Bronchial epithelial cell (primary cell): ENCODE measurements at places on chromosomes 13 and 19.

- no peak for DNase-seq
Observed at GRCh38 chr13:113072376-113072775, 33.2 kb upstream of the F7 start.

GRCh38 chr13:113394339-113394640 lies 30.4 kb upstream of the GRTP1 start:
- no peak for DNase-seq

GRCh38 chr19:10670876-10671804 lies 17.0 kb downstream of the ILF3 start:
- DNase-seq: no peak

- peak; percentile 10 for DNase-seq
Observed at GRCh38 chr19:16542910-16543472, 754 bp upstream of the CHERP start.

DNA sequence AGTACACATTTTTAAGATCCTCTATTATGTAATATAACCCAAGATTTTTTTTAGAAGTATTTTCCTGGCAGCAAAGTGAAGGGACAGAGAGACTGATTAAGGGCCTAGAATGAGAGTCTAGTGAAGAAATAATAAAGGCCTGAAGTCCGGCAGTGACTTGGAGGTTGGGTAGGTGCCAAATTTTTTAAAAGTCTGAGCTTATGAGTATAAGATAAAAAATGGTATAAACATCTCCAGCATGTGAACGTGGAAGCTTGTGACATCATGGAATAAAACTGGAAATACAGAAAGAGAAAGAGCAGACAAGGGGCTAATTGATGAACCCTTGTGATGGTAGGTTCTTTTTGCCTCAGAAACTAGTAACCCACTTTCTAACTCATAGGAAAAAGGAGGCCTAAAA lies 174.6 kb downstream of the SUCLA2 start:
- no peak for DNase-seq

GRCh38 chr13:40498461-40498860 lies 168.0 kb downstream of the FOXO1 start:
- DNase-seq: no peak

DNA sequence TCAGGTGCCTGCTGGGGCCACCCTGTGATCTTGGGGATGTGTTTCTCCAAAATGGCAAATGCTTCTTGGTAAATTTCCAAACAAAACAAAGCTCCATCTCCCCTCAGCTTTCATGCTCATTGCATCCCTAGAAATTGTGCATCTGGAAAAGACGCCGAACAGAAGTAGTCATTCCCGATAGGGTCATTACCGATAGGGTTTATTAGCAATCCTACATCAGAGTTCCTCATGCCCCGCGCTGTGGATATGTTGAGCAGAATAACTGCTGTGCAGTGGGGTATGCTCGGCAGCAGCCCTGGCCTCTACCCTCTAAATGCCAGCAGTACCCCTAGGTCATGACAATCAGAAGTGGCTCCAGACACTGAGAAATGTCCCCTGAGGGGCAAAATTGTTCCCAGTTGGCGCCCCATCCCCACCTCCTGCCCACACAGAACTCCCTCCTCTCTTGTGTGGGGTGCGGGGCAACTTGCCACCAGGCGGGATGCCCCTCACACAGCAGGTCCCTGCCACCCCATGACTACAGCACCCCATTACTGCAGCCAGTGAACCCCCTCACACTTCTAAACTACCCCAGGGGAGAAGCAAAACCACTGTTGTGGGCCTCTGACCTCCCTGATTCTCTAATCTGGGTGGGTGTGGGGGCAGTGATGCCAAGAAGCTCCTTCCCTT lies 13.0 kb upstream of the SLC7A10 start:
- no peak for DNase-seq

GRCh38 chr13:39578821-39579291 lies 24.1 kb downstream of the LHFPL6 start:
- DNase-seq: no peak

DNA sequence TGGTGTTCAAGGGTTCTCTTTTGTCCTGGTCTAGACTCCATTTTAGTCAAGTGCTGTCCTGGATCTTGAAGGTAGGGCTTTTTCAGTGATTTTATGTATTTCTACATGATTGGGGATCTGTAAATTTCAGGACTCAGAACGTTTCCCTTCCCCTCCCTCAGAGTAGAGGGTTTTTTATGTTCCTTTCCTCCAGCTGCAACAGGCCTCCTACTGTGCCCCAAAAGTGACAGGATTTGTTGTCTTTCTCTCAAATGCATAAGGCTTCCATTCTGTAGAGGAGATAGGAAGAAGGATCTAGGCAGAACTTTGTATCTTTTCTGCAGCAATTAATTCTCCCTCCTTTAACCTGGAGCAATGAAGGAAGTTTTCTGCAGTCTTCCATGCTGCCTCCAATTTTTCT lies 251.3 kb downstream of the MAB21L1 start:
- DNase-seq: no peak

GRCh38 chr19:49690656-49691242 lies at the start of gene CPT1C:
TSS of gene CPT1C (plus strand) at chr19:49691116. CDS start at chr19:49692253, 1,137 bp downstream.
- DNase-seq: peak; percentile 60
